K562 (cell line): ENCODE measurements at places on chromosomes 7 and 10. TPM values are rescaled to one million over a fixed set of nuclear protein-coding genes. Genes with fewer than 3 reads are reported as not detected.

Gene NPTX2
- 0.07 TPM in 1 of 2 replicates, not detected in the other for total RNA-seq

Gene CYP2C9
- total RNA-seq: 0.22 and 0.27 TPM in 2 replicates

Gene APBB1IP
- total RNA-seq: 0.11 and 0.22 TPM in 2 replicates

Gene MRPL32
- 75.5 and 86.0 TPM in 2 replicates for total RNA-seq

Gene CABCOCO1
- not detected in 2 replicates for total RNA-seq

Gene FRG2B
- total RNA-seq: not detected in 2 replicates

Gene CYP3A4
- total RNA-seq: 0.07 and 0.18 TPM in 2 replicates

Gene TMEM196
- total RNA-seq: not detected in 2 replicates

Gene SERPINE1
- 0.98 and 1.3 TPM in 2 replicates for total RNA-seq

Gene ZNF485
- total RNA-seq: 11.9 and 12.1 TPM in 2 replicates

Gene CLDN12
- total RNA-seq: 14.3 and 15.1 TPM in 2 replicates

Gene HEPACAM2
- total RNA-seq: 2.0 and 2.8 TPM in 2 replicates

Gene NKX6-2
- total RNA-seq: not detected in 2 replicates

Gene INHBA
- total RNA-seq: 0.02 TPM in 2 replicates

Gene CRYGN
- total RNA-seq: not detected in 2 replicates

Gene PSAP
- total RNA-seq: 458 and 473 TPM in 2 replicates

Gene FAM13C
- not detected in 2 replicates for total RNA-seq

Gene CFAP69
- 1.3 and 2.3 TPM in 2 replicates for total RNA-seq

Gene NME8
- total RNA-seq: not detected in 2 replicates

DNA sequence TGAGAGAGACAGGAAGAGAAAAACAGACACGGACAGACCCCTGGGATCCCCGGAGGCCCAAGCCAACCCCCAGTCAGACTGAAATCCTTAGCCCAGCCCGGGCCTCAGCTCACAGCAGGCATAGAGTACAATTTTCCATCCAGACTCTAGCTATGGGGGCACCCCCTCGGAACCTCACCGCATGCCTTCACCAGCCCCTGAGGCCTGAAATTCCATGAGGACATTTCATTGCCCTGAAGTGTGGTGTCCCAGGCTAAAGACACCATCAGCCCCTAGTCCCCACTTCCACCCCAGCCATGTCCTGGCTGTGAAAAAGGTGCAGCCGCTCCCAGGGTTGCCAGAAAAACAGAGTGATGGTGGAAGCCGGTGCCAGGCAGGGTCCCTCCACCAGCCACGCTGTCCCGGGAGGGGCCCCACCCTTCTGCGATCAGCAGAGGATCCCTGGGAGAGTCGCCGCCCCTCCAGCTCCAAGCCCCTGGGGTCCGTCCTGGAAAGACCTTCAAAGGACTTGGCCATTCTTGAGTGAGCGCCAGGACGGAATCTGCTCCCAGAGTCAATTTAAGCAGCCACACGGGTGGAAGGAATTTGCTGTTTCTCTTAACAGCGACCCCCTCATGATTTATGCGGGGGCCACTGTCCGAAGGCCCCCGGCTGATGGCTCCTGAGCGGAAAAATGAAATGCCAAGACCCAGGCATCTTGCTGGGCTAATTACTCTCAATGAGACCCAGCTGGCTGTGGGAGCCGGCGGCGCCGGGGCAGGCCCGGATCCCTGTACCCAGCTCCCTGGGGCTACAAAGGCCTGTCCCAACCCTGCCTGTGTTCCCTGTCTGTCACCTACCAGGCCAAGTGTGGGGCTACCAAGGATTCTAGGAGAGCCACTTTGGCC is 23.2 kb downstream of the MYL10 start:
- DNase-seq: no peak

DNA sequence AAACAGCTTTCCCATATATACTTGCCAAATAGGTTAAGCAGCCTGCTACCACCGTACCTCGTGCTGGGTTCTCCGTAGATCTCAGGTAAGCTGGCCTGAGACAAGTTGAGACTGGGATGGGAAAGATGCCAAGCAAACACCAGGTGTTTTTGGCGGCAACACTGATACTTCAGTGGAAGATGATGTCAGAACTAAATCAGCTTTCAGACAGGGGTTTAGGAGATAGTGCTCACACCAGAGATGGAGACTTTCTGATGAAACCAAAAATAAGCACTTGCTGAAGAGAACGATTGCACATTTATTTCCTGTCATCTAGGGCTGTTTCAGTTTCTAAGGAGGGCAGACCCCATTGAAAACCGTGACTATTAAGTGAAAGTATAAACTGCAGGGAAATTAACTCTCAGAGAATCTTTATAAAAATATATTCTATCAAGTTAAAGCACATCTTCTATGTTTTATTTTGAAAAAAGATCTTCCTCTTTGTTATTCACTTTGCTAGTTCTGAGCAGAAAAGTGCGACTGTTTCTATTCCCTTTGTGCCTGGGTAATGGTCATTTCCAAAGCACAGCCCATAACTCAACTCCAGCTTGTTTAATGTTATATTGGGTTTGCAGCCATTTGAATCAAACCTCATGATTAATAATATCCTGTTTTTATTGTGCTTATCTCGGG is 149.9 kb downstream of the CPED1 start:
- DNase-seq: no peak

- DNase-seq: peak; percentile 35
Observed at GRCh38 chr7:75945297-75946168, 30.6 kb downstream of the POR start.

DNA sequence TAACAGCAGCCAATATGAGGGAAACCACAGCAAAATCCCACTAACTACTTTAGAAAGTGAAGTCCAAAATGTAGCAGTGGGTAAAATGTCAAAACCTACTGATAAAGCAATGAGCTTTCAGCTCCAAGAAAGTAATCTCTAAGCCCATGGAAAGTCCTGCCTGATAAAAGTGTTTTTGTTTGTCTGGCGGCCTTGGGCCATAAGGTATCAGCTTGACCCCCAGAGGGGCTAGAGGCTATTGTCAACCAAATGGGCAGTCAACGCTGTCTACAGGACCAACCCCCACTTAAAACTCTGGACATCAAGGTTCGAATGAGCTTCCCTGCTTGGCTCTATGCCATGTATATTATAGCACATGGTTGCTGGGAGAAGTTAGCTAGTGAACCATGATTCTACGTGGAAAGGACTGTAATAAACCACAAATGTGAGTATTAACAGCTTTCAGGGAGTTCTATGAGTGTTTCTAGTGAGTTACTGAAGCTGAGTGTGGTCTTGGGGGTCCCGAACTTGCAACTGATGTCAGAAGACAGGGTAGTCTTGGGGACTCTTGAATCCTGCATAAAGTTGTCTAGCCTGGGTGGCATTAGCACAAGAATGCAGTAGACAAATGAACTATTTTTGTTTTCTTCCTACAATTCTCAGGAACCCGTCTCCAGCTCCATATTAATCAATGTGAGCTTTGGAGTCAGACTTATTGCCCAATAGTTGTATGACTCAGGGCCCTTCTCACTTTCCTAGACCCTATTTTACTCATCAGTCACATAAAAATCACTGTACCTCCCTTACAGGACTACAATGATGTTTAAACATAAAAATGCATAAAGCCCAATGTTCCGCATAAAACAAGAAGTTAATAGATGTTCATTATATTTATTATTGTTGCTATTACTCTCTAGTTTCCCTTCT is 164.9 kb downstream of the DGKI start:
- DNase-seq: no peak

- DNase-seq: no peak
Observed at GRCh38 chr7:47873762-47874161, 74.5 kb downstream of the PKD1L1 start.

DNA sequence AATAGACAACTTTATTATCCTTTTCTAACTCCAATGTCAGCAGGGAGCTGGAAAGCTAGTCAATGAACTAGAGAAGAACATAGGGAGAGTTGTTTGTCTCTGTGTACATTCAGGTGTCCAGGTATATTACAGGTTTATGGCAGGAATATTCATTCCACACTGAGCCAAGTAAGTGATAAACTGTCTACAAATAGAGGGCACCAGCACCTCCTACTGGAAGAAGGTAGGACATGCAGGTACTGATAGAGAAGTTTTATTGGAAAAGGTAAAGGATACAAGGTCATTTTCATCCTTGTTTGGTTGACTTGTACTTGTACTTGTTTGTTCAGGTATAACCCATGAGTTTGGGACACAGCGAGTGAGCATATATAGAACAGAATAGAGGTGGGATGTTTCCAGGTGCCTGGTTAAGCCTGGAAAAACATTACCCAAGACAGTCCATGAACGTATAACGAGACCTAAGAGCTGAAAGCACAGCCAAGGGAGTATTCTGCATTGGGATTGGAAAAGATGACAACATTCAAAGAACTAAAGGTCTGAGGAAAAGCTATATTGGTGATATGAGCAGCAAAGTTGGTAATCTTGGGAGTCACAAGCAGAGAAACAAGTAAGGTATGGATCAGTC is 61.4 kb upstream of the PPP1R3C start:
- DNase-seq: peak; percentile 42

DNA sequence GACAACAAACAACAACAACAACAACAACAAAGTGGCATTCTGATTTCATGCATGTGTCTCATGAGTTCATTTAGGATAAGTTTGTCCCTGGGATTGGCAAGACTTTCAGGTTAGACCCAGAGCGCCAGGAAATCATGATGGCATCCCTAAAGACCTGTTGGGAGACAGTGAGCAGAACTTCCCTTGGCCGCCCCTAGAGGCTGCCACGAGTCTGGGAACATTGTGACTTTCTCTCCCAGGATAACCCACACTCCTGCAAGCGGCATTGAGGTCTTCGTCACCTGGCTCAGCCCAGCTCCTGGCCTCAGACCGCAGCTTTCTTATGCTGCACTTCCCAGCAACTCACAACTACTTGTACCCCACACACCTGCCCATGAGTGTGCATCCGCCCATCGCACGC is 80.5 kb upstream of the RNF32 start:
- no peak for DNase-seq

GRCh38 chr10:116913695-116914094 is 64.4 kb downstream of the ENO4 start:
- no peak for DNase-seq

GRCh38 chr10:61896854-61897661 is 4.4 kb upstream of the ARID5B start:
- peak; percentile 88 for DNase-seq

DNA sequence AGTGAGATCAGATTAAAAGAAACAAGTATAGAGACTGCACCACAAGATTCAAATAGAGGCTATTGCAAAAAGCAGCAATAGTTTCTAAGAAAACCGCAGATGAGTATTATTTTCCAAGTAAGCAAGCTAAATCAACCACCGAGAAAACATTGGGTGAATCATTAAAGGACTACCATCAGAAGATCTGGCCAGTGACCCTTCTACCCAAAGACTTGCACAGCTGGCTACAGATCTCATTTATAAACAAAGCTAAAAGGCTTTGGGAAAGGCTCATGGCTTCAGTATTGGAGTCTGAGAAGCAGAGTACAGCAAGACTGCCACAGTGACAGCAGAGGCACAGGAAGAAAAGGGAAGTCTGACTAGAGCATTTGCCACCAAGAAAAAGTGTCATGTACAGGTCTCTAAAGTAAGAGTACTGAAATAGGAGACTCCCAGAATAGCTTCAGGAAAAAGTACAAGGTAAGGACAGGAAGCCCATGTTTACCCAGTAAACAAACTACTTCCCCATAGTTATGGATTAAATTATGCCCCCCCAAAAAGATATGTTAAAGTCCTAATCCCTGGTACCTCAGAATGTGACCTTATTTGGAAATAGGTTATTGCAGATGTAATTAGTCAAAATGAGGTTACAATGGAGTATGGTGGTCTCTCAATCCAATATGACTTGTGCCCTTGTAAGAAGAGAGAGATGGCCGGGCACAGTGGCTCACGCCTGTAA is 19.0 kb downstream of the STEAP1 start:
- no peak for DNase-seq

GRCh38 chr7:10106609-10107008 is 867.1 kb upstream of the PHF14 start:
- no peak for DNase-seq

DNA sequence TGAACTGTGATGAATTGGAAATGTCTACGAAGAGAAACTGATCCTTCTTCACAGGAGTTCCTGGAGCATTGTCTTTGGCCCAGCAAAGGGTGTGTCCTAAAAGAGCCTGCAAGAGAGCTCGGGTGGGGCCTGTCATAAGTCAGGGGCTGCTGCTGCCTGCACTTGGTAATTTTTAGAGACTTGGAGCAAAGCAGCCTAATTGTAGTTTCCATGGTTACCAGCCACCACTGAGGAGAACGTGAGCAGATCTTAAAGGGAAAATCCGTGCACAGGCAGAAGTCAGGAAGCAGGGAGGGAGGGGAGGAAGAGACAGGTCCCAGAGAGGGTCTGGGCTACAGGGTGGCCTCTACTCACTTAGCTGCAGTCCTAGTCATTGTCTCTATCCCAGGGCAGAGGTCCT is 463.6 kb downstream of the PLXNA4 start:
- DNase-seq: no peak

- no peak for DNase-seq
Observed at GRCh38 chr7:65250697-65251395, 122.8 kb upstream of the ZNF92 start.

- DNase-seq: no peak
Observed at GRCh38 chr7:63029207-63029522, 969.5 kb upstream of the ZNF722 start.

DNA sequence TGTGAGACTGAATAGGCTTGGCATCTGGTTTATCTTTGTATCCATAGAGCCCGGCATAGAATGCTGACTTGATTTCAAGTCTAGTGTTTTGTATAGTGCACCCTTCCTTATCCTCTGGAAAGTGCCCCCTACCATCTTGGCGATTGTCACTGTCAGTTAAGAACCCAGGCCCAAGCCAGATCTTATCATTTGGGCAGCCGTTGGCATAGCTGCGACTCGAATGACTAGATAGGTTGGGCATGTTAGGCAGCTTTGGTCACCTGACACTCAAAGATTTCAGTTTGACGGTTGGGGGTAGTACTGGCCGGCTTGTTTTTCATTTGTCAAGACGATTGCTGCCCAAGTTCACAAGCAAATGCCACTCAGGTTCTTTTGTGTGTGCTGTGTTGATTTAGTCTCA is 6.6 kb downstream of the NIPSNAP2 start:
- no peak for DNase-seq

DNA sequence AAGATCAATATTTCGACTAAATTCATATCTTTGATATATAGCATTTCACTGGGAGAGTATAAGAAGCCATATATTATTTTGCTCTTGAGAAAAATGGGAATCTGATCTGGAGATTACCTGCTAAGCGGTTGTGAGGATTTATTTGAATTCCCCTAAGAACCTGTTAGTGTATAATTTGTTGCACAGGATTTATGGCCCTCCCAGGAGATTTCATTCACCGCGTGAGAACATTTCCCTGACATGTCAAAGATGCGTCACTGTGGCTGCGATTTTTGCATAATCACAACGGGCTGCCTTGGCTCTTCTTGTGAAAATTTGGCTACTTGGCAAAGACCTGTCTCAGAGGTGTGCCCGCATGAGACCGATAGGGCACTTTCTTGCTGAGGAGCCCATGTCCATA is 184.7 kb upstream of the PFKP start:
- DNase-seq: no peak

GRCh38 chr7:78020874-78021249 is 222.3 kb downstream of the PHTF2 start:
- no peak for DNase-seq

- DNase-seq: no peak
Observed at GRCh38 chr10:111429288-111430028, 352.6 kb downstream of the ADRA2A start.

- no peak for DNase-seq
Observed at GRCh38 chr10:865924-866576, 65.5 kb downstream of the LARP4B start.

- no peak for DNase-seq
Observed at GRCh38 chr10:48526011-48526821, 78.7 kb downstream of the ARHGAP22 start.

- peak; percentile 43 for DNase-seq
Observed at GRCh38 chr7:129610709-129611245, 743 bp upstream of the NRF1 start.

- no peak for DNase-seq
Observed at GRCh38 chr7:68433462-68434070, 1164.7 kb upstream of the AUTS2 start.

- DNase-seq: no peak
Observed at GRCh38 chr10:22824984-22825383, 102.9 kb upstream of the ARMC3 start.
